ENCODE measurements at places on chromosomes 7 and 10. TPM values are rescaled to one million over a fixed set of nuclear protein-coding genes. Genes with fewer than 3 reads are reported as not detected.

DNA sequence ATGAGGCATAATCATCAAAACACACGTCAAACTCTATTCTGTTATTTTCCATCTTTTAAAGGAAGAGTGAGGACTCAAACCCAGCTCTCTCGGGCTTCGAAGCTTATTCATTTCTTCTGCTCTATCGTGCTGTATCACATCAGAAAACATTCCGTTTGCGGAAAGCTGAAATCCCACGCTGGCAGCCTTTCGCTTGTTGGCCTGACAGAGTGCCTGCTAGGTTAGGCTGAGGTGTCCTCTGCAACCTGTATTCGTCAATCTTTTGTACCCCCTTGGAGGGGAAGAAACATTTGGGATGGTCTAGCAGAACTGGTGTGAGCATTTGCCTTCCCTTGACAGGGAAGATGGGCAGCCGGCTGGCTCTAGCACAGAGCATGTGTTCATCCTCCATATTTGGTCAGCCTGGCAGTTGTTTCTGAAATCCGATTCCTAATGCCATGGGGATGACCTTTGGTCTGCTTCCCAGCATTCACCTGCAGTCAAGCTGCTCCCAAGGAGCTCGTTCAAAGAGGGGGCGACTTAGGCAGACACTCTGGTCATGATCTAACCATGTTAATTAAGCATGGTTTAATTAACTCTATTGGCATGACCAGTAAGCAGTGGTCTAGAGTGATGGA, 55.2 kb downstream of the TACC2 start:
- H3K4me1 ChIP-seq = peaks cover 19% of the 10 kb centered on the region
- DNase-seq = peak; percentile 43
- H3K4me3 ChIP-seq = peak overlapping the region; percentile 33
- H3K27me3 ChIP-seq = no peaks in the 10 kb centered on the region
- H3K27ac ChIP-seq = no peak overlapping the region

Gene NPY
- 3.1 TPM for total RNA-seq

Gene GJD4
- total RNA-seq = not detected

Gene LIPJ
- total RNA-seq = 0.14 TPM

Gene CTAGE6
- total RNA-seq = not detected

- no peak overlapping the region for H3K4me3 ChIP-seq
- no peaks in the 10 kb centered on the region for H3K27me3 ChIP-seq
- peaks cover 20% of the 10 kb centered on the region for H3K4me1 ChIP-seq
- no peaks in the 10 kb centered on the region for H3K36me3 ChIP-seq
Measured at GRCh38 chr10:84534168-84534567, 205.8 kb downstream of the CCSER2 start.

GRCh38 chr10:126222736-126223511, 165.4 kb downstream of the ADAM12 start:
- DNase-seq = no peak
- H3K4me1 ChIP-seq = no peaks in the 10 kb centered on the region
- H3K4me3 ChIP-seq = no peak overlapping the region
- no peak overlapping the region for H3K27ac ChIP-seq
- no peaks in the 10 kb centered on the region for H3K27me3 ChIP-seq

Gene TMEM60
- 23.1 TPM for total RNA-seq

Gene SPDYE5
- total RNA-seq = not detected

Gene SLF2
- 12.1 TPM for total RNA-seq

DNA sequence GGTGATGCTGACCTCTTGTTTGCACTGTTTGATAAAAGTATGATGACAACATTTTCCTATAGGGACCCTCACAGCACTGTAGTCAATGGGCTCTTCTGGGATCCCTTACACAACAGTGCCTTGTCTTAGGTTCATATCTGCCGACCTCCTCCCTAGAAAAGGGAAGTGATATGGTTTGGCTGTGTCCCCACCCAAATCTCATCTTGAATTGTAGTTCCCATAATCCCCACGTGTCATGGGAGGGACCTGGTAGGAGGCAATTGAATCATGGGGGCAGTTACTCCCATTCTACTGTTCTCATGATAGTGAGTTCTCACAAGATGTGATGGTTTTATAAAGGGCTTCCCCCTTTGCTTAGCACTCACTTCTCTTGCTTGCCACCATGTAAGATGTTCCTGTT, 23.1 kb downstream of the ZC3HAV1 start:
- no peaks in the 10 kb centered on the region for H3K27me3 ChIP-seq
- no peak for DNase-seq
- no peak overlapping the region for H3K4me3 ChIP-seq
- H3K36me3 ChIP-seq = peaks cover 9% of the 10 kb centered on the region
- no peak overlapping the region for H3K27ac ChIP-seq
- no peaks in the 10 kb centered on the region for H3K4me1 ChIP-seq

DNA sequence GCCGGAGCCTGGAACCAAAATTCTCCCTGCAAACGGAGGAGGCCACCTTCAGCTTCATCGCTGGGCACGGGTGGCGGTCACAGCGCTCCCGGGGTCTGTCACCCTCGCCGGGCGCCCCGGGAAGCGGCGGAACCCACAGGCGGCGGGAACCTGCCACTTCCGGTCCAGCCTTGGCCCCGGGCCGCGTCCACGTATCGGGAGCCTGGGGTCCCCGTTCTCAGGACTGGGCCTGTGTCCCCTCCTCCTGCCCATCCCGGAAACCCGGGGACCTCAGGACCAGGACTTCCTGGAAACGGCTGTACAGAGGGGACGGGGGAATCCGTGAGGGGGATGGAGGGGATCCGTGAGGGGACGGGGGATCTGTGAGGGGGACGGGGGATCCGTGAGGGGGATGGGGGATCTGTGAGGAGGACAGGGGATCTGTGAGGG, 25.4 kb downstream of the PDGFA start:
- H3K36me3 ChIP-seq = no peaks in the 10 kb centered on the region
- H3K27me3 ChIP-seq = no peaks in the 10 kb centered on the region
- H3K4me1 ChIP-seq = no peaks in the 10 kb centered on the region
- DNase-seq = no peak
